ELR (cell line): ENCODE measurements at places on chromosomes 6 and 20.

DNA sequence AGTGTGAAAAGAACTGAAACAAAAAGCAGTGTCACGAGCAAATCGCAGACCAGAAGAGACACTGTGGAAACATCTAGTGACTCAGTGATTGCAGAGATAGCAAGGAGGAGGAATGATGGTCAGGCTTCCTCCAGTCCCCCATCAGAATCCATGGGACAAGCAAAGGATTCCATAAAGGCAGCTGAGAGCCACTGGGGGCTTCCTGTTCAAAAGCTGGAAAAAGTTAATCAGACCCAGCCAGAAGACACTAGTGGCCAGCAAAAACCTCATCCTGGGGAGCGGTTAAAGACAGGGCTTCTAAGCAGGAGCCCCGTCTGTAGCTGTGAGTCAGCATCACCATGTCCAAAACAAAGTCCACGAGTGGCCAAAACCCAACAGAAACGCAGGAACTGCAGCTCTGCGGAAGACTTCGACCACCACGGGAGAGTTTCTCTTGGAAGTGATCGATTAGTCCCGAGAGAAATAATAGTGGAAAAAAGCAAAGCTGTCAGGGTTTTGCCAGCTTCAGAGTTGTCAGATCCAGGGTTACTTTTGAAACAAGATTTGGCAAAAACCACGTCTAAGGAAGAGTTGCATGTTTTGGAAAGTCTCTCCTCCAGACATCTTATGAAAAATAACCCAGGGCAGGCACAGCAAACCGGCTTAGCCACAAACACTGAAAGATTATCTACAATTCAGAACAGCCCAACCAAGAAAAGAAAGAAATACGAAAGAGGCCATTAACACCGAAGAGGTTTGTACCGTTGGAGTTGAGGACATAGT, 51.0 kb downstream of the JAG1 start:
- peak; percentile 60 for DNase-seq

GRCh38 chr20:50425076-50425475, 85.1 kb upstream of the PTPN1 start:
- peak; percentile 49 for DNase-seq

DNA sequence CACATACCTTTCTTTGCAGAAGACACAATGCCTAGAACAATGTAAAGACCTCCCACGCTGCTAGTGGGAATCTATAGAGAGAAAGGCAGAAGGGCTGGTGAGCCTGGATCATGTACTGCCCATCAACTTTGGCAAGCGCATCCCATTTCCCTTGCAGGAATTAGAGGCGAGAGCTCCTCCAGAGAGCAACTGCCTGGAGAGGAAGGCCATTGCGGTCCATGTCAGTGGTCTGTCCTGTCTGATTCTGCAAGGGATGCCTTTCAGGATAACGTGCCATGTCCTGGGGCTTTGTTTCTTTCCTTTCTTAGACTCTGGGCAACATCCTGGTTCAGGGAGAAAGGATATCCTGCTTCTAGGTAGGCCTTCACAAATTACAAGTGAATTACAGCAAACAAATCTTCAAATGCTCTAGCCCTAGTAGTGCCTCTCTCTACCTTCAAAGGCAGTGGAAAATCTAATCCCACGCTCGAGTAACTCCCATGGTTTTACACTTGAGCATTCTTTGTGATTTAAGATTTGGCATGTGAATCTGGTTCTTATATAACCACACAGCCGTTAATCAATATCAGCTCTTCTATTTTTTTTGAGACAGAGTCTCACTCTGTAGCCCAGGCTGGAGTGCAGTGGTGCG, 38.5 kb downstream of the GCNT2 start:
- no peak for DNase-seq

GRCh38 chr6:13604546-13605416, 10.4 kb upstream of the NOL7 start:
- DNase-seq: no peak

DNA sequence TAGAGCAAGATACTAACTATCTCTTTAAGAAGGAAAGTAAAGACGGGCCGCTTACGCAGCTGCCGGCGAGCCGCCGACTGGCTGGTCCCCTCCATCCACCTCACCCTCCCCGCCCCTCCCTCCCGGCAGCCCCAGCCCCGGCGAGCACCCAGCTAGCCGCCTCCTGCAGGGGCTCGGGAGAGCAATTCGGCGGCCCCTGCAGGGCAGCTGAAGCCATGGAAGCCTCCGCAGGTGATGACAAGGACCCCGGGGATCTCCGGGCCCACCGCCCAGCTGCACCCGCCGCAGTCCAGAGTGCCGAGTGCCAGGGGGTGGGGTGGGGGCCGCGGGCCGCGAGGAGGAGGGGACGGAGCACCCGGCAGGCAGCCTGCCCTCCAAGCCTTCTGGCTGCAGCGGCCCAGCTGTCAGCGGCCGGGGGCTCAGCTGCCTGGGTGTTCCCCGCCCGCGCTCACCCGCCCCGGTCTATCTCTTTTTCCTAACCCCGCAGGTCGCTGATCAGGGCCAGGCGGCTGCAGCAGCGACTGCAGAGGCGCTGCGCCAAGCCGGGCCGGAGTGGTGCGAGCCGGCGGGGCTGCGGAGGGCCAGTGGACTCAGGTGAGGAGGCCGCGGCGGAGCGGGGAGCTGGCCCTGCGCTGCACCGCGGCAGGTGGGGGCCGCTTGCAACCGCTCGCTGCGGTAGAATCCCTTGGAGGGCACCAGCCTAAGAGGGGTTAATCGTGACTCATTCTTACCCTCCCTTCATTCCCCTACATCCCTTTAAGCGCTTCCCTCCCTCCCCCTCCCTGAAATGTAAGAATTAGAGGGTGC, at the start of gene SNPH:
Gene SNPH (plus strand): TSS at position 128 of the 807 bp plus-strand sequence. CDS start 29,946 bp downstream, outside the sequence.
- DNase-seq: peak; percentile 82

DNA sequence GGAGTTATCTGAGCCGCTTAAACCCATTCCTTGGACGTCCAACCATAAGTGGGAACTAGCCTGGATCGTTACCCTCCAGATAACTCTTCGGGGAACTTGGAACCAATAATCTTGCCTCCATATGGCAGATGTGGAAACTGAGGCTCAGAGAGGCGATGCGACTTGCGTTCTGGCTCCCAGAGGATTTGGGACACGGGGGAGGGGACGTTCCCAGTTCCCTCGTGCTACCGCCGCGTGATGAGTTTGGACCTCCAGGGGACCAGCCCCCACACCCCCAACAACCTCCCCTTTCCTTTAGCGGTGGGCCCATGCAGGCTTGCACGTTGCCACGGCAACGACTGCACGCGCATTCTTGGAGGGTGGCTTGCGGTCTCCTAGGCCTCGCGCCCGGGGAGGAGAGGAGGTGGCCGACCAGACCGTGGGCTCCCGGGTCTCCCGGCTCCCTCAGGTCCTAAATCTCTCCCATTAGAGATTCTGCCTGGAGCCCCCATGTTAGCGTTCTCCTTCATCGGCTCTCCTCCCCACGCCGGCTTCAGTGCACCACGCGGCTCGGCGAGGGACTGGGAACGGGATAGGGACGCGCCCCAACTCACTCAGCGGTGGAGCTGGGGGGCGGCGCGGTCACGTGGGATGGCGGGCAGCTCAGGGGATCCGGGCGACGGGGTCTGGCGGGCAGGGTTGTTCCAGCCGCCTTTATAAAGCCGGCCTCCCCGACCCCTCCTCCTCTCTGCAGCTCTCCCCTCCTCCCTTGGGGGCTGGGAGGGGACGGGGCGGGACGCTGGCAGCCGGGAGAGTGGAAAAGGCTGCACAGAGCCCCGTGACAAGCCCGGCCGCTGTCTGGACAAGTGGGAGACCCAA, at the start of gene PLTP:
Gene PLTP (minus strand): TSS at position 670 of the 858 bp plus-strand sequence. CDS start 703 bp downstream, outside the sequence.
- DNase-seq: peak; percentile 63

DNA sequence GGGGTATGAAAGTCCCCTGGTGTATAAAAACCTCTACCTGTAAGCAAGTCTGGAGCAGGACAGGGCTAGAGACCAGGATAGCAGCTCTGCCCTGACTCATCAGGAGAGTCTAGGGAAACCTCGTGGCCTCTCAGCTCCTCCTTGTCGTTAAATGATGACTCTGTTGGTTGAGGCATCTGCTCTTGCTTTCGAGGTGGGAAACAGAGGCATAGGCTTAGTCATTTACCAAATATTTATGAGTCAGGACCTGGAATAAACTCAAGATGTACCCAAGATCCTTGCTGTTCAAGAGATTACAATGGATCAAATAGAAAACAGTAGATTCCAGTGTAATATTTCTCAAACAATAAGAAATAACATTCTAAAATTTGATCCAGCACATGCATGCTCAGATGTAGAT, 5.5 kb downstream of the MANBAL start:
- peak; percentile 100 for DNase-seq

DNA sequence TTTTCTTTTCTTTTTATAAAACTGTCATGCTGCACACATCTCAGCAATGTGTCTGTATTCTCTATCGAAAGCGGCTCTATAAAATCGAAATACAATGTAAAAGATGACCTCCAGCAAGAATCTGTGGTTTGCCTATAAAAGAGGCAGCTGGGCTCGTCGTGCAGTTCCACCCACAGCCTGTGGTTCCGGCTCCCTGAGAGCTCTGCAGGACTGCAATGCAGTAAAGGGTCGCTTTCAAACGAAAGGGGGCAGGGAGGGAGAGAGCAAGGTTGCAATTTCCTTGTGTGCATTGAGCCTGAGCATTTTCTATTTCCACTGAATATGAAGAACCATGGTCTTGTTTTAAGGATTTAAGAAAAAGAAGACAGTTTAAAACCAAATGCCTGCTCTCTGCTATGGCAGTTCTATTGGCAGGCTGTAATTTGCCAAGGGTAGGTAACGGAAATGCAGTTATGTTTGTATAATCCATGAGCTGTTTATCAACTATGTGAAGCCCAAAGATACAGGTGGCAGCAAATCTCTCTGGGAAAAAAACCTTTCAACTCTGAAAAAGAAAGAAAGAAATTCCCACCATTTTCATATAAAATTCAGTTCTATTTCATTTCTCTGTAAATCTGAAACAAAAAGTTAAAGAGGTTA, 236.5 kb downstream of the HACE1 start:
- peak; percentile 74 for DNase-seq

DNA sequence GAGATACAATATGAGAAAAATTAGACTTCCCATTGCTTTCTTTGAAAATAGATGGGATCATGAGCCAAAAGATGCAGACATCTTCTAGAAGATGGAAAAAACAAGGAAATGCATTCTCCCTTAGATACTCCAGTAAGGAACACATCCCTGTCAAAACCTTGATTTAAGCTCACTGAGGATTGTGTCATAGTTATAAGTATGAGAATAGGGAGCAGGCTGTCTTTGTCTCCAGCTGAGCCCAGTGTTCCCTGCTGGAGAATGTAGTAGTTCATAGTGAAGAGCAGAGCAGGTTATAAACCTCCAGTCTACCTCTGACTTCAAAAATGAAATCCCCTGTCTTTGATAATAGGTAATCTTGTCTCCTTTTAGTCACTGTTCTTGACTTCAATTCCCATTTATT, 589.9 kb downstream of the PHF3 start:
- no peak for DNase-seq

GRCh38 chr6:155397172-155397705, 58.4 kb downstream of the NOX3 start:
- DNase-seq: no peak

GRCh38 chr20:48054051-48054450, 268.8 kb upstream of the SULF2 start:
- DNase-seq: no peak

GRCh38 chr6:47061309-47062300, 19.5 kb upstream of the ADGRF1 start:
- DNase-seq: peak; percentile 55

GRCh38 chr20:32960222-32960518, 44.1 kb downstream of the SUN5 start:
- DNase-seq: no peak

- no peak for DNase-seq
Measured at GRCh38 chr20:39290575-39290974, 328.4 kb downstream of the DHX35 start.

DNA sequence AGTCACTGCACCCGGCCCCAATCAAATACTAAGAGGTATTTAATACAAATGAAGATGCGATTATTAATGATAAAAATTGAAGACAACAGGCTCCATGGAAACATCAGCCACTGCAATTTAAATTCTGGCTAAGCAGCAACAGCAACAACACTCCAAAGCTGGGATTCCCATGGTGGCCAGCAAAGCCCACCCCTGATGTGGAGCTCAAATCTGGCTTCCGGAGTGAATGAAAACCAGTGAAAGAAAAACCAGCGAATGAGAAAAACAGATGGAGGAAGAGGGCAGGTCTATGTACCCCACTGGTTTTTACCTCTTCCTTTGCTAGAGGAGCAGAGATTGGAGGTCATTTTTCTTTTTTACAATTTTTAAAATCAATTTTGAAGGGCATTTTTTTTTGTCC, 135.9 kb upstream of the PDE10A start:
- DNase-seq: no peak

DNA sequence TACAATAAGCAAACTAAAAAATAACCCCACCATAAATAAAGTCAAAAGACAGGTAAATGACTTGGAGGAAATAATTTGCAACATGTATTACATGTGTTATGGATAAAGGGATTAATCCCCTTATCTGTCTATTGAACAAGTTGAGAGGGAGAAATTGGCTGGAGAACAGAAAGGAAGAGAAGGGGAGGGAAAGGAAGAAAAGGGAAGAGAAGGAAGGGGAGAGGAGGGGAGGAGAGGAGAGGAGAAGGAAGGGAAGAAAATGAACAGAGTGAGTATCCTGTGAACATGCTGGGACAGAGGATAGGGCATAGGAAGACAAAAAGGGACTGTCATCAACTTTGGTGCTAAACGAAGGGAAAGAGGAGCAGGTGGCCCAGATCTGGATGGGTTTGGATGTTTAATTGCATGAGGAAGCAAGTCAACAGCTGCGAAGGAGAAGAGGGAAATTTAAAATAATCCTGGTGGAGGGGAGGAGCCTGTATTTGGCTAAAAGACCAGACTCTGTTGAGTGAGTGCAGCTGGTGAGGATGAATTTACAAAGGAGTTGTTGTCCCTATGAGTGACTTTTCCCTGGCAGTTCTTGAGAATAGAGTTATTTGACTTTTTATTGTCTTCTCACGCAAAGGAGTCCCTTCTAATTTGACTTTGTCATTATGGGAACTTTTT, 14.2 kb upstream of the SHLD1 start:
- no peak for DNase-seq

DNA sequence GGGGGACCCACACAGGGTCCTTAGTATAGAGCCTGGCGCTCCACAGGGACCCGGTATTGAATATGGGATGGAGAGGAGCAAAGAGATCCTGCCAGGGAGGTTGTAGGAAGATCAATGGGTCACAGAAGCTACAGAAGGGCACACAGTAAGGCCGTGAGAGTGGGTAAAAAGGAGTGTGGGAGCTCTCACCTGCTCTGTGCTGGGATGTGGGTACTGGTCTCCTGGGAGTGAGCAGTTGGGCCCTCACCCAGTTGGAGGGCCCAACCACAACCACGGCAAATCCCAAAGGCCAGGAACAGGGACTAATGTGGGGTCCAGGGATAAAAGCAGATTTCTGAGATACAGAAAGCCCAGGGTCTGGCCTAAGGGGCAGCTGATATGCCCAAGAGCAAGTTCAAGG, 73.4 kb upstream of the RNF24 start:
- no peak for DNase-seq

DNA sequence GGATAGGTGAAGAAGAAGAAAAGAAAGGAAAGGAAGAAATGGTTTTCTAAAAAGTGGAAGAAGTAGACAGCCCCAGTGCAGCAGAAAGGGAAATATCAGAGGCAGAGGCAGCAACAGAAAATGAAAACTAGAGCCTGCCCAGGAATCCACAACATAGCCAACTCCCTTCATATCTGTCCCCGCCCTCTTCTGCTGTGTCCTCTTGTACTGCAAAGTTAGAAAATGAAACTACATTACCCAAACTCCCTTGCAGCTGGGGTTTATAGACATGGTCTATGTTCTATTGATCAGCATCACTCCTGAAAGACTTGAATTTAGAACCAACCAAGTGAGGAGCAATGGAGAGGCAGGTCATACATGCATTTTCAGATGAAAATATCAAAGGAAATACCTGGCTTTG, 200.5 kb upstream of the PHACTR1 start:
- no peak for DNase-seq
